Hippocampal formation (tissue), 2 donors: ENCODE measurements at places on chromosomes 16 and 17.

GRCh38 chr16:14399378-14400284 is 230.4 kb downstream of the PARN start:
- DNase-seq: no peak

DNA sequence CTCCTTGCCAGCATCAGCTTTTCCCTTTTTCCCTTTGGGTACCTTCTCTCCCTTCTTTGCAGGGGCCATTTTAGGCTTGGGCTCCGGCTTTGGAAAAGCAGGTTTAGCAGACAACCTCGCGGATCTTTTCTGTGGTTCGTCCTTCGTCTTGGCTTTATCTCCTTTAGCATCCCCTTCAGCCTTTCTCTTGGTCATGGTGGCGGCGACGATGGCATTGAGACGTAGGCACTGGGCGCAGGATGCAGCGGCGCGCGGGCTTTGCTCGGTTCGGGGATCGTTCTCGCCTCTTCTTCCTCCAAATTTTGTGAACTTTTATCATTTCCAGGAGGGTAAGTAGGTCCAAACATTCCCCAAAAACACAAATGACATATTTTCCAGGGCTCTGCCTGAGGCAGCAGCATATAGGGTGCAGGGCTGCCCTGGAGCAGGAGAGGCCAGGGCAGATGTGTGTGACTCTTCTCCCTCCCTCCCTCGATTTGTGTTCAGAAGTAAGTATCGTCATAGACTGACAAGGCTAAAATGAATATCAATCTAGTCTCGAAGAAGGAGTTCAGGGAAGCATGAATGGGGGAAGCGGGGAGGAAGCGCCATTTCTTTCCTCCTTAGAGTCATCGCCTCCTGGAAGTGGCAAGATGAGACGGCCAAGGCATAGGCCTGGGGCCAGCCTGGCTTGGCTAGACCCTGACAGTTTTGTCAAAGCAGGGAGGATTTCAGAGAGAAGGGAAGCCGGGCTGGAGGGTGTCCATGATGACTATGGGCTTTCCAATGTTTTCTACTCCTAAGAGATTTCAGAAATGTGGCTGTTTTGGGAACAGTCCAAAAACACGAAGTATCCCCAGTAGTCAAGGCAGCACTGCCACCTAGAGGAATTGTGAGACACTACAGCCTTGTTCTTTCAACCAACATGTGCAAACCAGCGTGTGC is 13.2 kb downstream of the CHCT1 start:
- peak; percentile 59 for DNase-seq

- DNase-seq: no peak
These were observed 14.3 kb upstream of the NUBP1 start for GRCh38 chr16:10729104-10730048.

DNA sequence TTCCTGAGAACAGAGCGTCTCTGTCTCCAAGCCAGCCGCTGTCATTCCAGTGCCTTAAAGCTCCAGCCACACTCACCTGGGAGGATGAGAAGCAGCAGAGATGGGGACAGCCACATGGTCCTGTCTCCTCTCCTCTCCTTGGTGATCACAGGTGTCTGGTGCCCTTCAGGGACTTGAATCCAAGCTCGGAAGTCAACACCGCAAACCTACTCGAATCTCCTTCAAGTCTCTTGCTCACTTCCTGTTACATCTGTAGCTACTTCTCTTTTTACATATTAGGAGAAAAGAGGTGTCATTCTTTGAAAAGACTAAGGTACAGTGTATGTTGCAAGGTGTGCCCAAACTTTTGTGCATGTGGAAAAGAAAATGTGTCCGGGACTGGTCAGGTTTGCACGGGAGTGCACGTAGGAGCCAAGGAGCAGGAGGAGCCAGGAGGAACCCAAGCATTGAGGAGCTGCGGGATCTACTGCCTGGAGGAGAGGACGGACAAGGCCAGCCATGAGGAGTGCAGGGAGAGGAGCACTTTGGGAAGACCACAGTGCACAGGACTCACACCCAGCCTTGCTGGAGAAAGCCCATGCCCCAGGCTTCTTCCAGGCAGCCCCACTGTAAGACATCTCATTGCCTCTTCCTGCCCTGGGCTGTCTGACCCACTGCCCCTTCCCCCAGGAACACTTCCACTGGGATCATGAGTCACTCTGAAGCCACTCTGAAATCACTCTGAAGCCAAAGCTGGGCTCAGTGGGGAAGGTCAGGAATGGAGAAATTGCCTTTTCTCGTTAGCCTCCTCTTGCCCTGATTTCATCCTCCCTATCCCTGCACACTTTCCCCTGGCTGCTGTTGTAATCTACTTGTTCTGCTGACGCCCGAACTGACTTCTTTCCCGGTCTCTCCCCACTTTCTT is at the start of gene CD300LD:
Gene CD300LD (minus strand): TSS at position 197 of the 904 bp plus-strand sequence. CDS start 81 bp downstream, at position 116.
- no peak for DNase-seq

- no peak for DNase-seq
These were observed 851 bp upstream of the DPEP1 start for GRCh38 chr16:89612415-89613166.

GRCh38 chr17:34135841-34136240 is 119.2 kb upstream of the CCL2 start:
- DNase-seq: no peak

GRCh38 chr16:80449392-80449791 is 91.4 kb upstream of the DYNLRB2 start:
- no peak for DNase-seq

DNA sequence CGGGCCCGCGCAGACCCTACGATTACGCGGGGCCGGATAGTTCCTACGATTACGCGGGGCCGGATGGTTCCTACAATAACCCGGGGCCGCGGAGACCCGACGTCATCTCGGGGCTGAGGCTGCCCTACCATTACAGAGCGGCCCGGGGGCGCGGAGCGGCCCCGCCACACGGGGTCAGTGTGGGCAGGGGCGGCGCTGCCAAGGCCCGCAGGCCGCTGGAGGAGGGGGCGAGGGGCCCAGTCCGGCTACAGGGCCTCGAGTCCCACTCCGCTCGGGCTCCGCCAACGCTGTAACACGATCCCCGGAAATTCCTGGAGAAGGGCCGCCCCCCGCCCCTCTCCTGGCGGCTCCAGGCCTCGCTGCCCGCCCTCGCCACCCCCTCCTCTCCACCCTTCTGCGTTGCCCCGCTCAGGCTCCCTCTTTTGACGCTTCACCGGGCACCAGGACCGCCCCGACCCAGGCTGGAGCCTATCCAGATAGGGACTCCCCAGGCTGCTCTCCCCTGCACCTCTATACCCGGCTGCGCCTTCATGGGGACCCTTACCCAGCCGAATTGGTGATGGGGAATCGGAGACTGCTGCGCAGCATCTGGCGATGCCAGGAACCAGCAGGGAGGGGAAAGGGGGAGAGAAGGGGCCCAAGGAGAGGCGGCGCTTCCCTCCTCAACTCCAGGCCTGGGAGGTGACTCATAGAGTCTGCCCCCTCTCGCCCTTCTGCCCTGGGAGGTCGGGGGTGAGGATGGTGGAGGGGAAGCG is at the start of gene RAB34:
Gene RAB34 (minus strand): TSS at position 291 of the 755 bp plus-strand sequence. CDS start 602 bp downstream, outside the sequence.
- no peak for DNase-seq

DNA sequence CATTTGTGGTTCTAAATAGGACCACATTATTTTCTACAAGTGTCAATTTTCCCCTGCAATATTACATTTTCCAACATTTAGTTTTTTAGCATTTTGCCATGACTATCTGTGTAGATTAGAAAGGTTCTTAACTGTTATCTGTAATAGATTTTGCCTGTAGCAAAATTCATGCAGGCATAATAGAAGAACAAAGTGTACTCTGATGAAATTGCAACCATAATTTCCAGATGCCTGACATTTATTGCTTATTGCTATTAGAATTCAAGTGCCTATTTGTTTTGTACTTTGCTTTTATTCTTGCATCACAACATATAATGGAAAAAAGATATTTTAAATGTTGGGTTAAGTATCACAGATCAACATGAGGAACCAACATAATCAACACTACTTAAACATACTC is 337.7 kb downstream of the TOX3 start:
- no peak for DNase-seq

DNA sequence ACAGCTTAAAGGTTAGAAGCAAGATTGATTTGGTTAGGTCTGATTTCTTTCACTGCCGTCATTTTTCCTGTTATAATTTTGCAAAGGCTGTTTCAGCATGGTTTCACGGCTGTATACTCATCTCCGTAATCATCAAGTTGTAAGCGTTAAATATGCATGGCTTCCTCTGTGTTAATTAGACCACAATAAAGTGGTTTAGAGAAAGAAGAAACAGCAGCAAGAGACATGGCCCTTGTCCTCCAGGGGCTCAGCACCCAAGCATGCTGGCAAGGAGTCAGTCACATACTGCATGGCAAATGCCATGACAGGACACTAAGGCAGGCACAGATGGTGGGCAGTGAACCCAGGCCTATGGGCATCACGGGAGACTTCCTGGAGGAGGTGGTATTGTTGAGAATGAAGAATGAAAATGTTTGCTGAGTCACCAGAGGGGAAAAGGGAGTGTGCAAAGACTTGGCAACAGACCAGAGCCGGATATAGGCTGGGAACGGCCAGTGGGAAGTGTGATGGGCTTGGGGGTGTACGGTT is 61.4 kb upstream of the PLCG2 start:
- DNase-seq: no peak

GRCh38 chr17:76369804-76370203 is 14.6 kb upstream of the SPHK1 start:
- no peak for DNase-seq

DNA sequence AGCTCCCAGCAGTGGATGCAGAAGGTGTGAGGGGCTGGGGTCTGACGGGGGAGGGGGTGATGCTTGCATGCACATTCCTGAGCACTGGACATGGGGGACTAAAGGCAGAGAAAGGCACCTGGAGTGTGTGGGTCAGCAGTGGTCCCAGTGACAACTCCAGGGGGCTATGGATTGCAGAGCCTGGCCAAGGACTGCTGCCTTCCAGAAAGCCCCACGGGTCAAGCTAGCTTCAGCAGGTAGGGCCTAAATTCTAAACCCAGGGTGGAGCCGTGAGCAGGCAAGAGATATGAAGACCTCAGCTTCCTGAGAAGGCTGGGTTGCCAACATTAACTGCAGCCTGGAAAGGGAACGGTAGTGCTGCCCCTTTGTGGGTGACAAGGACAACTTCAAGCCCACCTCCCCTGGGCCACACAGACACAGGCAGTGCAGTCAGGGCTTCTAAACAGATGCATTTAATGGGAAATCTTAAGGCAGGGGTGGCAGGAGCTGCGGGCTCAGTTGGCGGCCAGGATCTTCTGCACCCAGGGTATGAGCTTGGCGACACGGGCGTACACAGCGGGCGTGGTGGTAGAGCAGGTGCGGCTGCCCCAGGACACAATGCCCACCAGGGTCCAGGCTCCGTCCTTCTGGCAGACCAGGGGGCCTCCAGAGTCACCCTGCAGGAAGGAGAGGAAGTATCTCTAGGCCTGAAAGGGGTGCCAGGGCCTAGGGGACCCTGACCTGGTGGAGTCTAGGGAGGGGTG is 3.1 kb downstream of the CTRB2 start:
- no peak for DNase-seq

DNA sequence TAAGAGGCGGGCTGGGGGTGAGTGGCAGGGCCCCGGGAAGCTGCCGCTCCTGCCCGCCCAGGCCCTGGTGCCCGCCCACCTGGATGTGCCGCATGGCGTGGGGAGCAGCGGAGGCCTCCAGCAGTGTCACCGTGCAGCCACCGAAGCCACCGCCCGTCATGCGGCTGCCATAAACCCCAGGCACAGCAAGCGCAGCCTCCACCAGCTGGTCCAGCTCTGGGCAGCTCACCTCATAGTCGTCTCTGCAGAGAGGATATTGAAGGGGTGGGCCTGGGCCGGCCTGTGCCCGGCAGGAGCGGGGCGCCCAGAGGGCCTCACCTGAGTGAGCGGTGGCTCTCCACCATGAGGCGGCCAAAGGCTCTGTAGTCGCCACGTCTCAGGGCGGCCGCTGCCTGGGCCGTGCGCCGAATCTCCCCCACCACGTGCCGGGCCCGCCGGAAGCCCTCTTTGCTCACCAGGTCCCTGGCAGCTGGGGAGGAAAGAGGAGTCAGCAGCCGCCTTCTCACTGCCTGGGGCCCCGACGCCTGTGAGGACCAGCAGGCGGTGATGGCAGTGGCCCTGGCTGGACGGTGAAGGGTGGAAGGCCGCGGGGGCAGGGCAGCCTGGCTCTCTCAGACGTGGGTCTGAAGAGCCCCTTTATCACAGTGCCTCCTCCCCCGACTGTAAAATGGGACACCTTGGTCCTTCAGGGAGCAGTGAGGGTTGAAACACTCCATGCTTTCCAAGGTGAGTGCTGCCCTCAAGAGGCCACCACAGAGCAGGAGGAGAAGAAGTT is 6.7 kb downstream of the GALK1 start:
- no peak for DNase-seq

- no peak for DNase-seq
These were observed 1.4 kb downstream of the SYNGR3 start for GRCh38 chr16:1991135-1991551.

DNA sequence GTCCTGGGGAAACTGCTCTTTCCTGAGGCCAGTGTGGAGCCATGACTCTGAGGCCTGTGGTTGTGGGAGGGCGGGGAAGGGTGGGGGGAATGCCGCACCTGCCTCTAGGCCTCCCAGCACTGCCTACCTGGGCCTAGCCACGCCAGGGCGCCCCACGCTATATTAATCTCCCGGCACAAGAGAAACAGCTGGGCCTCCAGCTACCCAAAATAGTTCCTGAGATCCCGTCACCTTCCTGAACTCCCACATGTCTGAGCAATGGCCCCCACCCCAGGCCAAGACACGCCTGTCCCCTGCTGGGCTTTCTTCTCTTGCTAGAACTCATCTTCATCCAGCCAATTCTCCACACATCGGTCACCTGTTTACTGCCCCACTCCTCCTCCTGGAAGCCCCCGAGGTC is 13.0 kb upstream of the MTSS2 start:
- no peak for DNase-seq

DNA sequence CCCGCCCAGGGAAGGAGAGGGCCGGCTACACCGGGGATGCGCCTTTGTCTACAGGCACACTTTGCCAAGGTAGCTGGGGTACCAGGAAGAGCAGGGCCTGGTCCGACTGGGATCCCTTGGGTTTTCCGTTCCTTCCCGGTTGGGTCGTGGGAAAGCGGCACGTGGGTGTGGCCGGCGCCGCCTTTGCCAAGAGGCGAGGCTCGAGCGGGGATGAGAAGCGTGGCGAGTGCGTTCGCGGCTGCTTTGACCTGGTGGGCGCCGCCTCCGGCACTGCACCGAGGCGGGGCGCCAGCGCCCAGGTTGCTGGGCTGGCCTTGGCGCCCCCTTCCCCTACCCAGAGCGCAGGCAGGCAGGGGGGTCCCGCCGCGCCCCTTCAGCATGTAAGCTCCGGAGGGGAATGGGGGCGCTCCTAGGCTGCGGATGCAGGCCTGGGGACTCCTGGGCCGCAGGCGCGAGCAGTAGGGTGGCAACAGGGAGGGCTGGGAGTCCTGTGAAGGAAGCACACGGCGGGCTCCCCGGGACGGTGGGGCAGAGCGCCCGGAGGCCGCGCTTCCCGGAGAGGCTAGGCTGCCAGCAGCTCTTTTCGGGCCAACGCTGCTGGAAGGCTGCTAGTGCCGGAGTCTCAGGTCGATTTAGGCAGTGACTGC is 2.0 kb downstream of the HAS3 start:
- peak; percentile 6 for DNase-seq

- DNase-seq: no peak
These were observed 43.5 kb downstream of the GRB7 start for GRCh38 chr17:39781031-39781860.

- DNase-seq: no peak
These were observed 15.4 kb upstream of the TMEM92 start for GRCh38 chr17:50258647-50259476.
